ENCODE measurements at places on chromosomes 1 and 21.

- no peak for DNase-seq
Measured at GRCh38 chr1:214146523-214146922, 134.4 kb upstream of the SMYD2 start.

- DNase-seq, result no peak
Measured at GRCh38 chr1:7511381-7511780, 259.7 kb upstream of the VAMP3 start.

- no peak for DNase-seq
Measured at GRCh38 chr1:24317956-24318614, 1.1 kb upstream of the GRHL3 start.

- no peak for DNase-seq
Measured at GRCh38 chr1:193558491-193559028, 372.1 kb upstream of the B3GALT2 start.

- DNase-seq, result no peak
Measured at GRCh38 chr1:47731730-47732129, 265.5 kb downstream of the TRABD2B start.

GRCh38 chr1:195082183-195082582 lies 1526.1 kb downstream of the KCNT2 start:
- DNase-seq, result no peak

DNA sequence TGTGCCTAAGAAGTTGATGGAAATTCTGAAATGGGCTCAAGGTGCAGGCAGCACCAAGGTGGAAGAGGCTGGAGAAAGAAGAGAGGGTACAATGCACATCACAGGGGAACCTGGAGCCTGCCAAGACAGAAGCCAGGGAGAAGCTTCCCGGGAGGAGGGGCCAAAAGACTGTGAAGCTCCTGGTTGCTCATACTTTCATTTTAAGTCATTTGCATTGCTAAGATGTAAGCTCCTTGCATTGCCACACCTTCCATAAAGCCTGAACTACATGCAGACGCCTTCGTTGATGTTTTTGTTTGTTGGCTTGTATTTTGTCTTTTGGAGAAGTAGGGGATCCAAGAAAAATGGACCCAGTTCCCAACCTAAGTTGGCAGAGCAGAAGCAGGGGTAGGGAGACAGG lies 69.0 kb downstream of the HMGB4 start:
- no peak for DNase-seq

- DNase-seq, result no peak
Measured at GRCh38 chr21:14678973-14679574, 133.0 kb upstream of the SAMSN1 start.

DNA sequence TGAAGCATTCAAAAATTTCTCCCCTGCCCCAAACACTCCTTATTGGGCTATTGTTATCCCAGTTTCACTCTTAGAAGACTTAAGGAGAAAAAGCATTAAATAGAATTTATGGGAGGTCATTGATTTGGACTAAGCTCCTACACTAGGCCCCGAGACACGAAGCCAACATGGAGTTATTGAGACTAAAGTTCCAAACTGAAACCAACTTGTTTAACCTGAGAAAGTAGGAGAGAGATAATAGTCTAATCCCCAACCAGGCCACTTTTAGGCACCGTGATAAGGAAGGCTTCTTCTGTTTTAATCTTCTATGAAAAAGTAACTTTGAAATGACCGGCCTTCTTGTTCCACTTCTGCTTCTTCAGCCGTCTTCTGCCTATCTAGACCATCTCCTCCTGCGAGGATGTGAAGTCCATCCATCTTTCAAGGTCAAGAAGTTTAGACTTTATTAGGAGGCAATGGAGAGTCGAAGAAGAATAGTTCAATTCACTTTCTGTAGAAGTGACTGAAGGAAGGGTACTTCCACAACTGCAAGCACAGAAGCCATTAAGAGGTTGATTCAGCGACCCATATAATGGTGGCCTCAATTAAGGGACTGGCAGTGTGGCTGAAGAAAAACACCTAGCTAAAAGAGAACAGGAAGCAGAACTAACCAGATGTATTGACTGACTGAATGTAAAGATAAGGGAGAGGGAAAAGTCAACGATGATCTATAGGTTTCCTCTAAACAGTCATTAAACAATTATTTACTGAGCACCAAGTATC lies 428.8 kb downstream of the SMYD3 start:
- no peak for DNase-seq

DNA sequence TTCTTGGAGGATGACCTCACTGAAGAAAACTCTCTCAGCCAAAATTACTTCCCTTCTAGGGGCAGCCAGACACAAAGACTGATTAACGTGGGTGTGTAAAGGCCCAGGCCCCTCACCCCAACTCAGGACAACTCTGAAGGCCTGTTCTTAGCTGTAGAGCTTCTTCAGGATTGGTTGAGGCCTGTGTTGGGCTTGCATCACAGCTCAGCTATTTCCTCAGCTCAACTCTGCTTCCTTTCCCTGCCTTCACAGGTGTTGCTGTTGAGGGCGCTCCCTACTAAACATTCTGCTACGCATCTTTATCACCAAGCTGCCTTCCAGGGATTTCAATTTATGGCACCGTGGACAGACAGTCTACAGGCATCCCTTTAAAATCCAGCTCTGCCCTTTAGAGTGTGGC lies 36.8 kb downstream of the MAB21L3 start:
- no peak for DNase-seq

- DNase-seq, result no peak
Measured at GRCh38 chr1:7223334-7224080, 438.3 kb downstream of the CAMTA1 start.

GRCh38 chr1:101757985-101758384 lies 238.7 kb downstream of the OLFM3 start:
- DNase-seq, result no peak

DNA sequence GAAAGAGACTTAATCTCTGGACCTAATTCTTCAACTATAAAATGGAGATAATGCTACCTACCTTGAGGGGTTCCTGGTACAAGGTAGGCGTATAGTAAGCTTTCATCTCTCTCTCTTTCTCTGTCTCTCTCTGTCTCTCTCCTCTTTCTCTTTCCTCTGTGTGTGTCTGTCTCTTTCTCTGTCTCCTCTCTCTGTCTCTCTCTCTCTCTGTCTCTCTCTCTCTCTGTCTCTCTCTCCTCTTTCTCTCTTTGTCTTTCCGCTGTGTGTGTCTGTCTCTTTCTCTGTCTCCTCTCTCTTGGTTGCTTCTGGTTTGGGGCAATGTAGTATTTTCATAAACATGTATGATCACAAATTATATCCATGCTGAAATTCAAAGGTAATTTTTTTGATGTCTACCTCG lies 76.1 kb upstream of the UBE2U start:
- no peak for DNase-seq

GRCh38 chr21:36323032-36323431 lies 3.0 kb downstream of the MORC3 start:
- peak; percentile 48 for DNase-seq

DNA sequence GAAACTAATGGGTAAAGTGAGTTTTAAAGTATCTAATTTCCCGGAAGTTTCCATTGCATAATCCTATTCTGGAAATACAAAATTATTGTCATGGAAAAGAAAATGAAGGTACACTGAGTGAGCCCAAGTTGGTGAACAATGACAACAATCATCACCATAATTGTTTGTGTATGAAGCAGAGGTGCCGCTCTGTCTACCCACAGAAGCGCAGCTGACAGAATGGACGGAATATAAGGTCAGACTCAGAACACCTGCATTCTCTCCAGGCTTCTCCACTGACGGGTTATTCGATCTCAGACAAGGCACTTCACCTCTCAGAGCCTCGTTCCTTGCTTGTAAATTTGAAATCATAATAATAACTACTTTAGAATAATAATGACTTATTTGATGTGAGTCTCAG lies 99.1 kb upstream of the NGF start:
- DNase-seq, result no peak

DNA sequence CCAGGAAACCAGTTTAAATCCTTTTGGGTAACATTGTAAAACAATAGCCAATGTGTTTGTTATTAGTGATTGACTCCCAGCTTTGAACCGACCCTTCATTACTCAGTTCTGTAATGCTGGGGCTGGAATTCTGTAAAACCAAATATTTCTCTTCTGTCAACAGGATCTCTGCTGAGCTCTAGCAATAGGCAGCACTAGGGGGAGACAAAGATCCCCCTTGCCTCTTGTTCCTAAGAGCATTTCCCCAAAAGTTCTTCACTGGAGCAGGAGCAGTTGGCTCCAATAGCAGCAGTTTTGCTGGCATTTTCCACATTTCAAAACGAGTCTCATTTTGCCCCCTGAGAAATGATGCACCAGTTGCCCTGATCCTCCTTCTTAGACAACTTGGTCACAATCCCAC lies 1671.1 kb downstream of the MRPL39 start:
- no peak for DNase-seq
